Heart left ventricle (tissue), 16 donors: ENCODE measurements at places on chromosomes 6 and 20.
A peak's percentile ranks its signal among the peaks of the same experiment; 100 is the strongest.

DNA sequence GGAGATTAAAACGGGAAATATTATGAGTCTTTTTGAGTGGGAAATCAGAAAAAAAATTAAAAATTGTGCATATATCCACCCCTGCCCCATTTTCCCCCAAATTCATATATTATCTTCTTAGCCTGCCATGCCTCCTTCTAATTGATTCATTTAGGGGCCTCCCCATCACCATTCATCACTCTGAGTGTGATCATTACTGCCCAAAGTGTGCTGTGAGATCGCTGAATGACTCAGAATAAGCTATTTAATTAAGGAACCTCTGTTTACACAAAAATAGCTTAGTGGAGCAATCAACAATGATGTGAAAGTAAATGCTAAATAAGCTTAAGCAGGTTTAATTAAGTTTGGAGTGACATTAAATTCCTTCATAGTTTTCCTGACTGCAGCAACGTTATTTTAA is 645.5 kb downstream of the GRIK2 start:
- DNase-seq: no peak

GRCh38 chr20:31833130-31833930 is 12.1 kb downstream of the FOXS1 start:
- peak; percentile 66 for DNase-seq

DNA sequence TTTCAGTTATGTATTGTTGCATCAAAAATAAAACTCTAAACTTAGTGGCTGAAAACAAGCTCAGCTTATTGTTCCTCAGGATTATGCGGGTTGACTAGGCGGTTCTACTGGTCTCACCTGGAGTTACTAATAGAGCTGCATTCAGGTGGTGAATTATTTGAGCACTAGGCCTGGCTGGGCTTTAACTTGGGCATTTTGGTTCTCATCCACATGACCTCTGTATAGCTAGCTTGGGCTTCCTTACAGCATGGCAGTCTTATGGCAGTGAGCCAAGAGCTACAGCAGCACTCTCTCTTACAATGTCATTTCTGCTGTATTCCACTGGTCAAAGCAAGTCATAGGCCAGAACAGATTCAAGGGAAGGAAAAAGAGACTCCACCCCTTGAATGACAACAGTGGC is 1.6 kb downstream of the PGBD1 start:
- no peak for DNase-seq

GRCh38 chr20:50292591-50293283 is 102.1 kb downstream of the CEBPB start:
- peak; percentile 90 for DNase-seq

- DNase-seq: peak; percentile 43
Measured at GRCh38 chr6:167827583-167828324, 1.0 kb downstream of the AFDN start.

DNA sequence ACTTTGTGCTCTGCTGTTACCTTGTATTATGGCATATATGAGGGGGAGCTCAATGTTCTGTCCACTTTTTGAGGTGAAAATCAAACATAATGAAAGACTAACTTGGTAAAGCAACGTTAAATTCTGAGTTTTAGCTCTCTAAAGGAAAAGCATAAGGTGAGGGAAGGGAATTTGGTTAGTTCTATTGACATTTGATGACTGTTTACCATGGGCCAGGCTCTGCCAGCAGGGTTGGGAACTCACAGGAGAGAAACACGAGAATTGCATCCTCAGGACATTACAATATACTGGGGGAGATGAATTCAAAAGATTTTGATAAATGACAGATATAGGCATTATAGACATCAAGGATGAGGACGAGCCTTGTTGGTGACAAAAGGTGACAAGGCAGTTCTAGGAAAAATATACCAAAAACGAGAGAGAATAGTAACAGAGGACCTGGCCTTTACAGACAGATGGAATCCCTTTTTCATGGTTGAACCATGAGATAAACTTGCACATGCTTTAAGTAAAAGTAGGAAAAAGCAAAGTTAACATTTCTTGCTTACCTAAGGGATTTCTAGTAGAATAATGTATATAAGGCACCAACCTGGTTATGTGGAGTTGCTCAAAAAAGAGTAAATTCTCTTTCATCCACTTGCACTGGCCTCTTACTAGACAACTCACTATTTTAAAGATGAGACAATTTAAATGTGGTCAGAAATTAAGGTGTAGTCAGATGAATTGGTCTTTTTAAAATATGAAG is 191.4 kb downstream of the NKAIN2 start:
- DNase-seq: no peak

DNA sequence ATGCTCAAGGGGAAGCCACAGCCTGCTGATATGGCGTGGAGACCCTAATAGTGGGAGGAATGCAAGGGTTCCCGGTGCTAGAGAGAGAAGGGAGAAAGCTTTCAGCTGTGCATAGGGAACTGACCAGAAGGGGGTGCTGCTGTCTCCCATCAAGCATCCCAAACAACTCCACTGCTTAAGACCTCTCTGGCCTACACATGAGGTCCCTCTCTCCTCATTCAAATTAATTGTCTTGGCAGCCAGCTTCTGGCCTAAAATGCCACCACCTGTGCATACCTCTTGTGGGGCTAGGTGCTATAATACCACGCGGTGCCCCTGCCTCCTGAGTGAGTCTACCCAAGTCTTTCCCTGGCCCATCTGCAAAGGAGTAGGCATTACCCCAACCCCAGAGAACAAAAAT is 14.5 kb downstream of the ADISSP start:
- no peak for DNase-seq

GRCh38 chr6:85157311-85157710 is 292.6 kb upstream of the NT5E start:
- no peak for DNase-seq

- DNase-seq: no peak
Measured at GRCh38 chr6:167450626-167451025, 125.7 kb downstream of the TTLL2 start.
